Stimulated activated CD4-positive, alpha-beta T cell treated with anti-CD3 and anti-CD28 coated beads, Interleukin-15, amount 100 ng/mL, for 48 hours (primary cell): ENCODE measurements at places on chromosomes 12 and 14.

DNA sequence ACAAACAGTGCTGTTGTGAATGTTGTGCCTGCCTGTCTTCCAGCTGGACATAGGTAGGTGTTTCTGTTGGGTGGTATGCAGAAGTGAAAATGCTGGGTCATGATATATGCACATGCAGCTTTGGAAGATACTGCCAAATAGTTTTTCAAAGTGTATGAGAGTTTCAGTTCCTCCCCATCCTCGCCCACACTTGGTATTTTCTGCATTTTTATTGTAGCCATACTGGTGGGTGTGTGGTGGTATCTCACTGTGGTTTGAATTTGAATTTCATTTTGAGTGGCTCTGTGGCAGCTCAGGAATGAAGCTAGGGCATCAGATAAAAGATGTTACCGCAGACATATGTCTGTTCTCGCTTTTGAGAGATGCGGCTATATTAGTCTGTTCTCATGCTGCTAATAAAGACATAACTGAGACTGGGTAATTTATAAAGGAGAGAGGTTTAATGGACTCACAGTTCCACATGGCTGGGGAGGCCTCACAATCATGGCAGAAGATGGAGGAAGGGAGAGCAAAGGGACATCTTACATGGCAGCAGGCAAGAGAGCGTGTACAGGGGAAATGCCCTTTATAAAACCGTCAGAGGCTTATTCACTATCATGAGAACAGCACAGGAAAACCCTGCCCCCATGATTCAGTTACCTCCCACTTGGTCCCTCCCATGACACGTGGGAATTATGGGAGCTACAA is 183.1 kb downstream of the CAND1 start:
- DNase-seq = no peak

GRCh38 chr12:12723681-12724420 is 6.7 kb downstream of the CDKN1B start:
- peak; percentile 27 for DNase-seq

DNA sequence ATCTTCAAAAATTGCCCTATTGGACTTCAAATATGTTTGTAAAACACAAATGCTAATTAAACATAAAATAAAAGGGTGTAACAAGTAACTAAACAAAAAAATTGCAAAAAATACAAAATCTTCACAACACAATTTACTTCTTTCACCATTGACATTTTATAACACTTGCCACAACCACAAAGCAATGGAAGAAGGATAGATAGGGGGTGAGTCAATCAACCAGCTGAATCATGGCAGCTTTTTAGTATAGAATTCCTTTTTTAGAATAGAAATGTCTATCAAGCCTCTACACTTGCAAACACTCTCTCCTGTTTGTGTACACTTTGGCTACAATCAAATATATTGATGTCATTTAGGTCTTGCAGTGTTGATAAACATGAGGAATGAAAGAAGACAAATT is 232.7 kb downstream of the SLC16A7 start:
- no peak for DNase-seq

DNA sequence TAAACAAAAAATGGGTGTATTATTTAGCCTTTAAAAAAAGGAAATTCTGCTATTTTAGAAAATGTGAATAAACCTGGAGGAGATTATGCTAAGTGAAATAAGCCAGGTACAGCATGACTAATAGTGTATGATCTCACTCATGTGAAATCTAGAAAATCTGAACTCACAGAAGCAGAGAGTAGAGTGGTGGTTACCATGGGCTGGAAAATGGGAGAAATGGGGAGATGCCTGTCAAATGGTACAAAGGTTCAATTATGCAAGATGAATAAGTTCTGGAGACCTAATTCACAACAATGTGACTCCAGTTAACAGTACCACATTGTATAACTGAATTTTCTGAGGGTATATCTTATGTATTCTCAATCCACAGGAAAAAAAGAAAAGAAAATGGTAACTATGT is 17.4 kb upstream of the LEMD3 start:
- DNase-seq = no peak

DNA sequence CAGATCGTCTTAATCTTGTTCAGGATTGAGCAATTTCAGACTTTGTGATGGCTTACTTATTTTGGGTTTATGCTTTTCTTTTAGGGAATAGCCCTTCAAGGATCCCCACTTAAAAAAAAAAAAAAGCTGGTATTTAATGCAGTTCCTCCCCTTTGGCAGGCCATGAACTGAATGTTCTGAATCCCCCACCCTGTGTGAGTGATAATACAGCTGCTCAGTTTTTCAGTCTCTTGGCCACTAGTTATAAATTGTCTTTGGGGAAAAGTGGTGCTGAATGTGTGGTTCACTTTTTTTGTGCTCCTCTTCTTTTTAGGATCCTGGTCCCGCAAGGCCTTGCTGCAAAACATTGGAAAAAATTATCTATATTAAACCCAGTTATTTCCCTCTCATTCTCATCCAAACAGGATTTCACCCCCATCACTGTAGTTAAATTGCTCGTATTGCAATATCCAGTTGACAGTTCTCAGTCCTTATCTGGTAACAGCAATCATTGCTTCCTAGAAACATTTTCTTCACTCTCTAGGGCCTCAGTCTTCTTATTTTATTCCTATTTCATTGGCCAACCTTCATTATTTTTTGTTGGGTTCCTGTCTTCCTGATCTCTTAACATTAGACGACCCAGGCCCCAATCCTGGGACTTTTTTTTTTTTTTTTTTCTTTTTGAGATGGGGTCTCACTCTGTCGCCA is 73.1 kb upstream of the PAWR start:
- DNase-seq = no peak

DNA sequence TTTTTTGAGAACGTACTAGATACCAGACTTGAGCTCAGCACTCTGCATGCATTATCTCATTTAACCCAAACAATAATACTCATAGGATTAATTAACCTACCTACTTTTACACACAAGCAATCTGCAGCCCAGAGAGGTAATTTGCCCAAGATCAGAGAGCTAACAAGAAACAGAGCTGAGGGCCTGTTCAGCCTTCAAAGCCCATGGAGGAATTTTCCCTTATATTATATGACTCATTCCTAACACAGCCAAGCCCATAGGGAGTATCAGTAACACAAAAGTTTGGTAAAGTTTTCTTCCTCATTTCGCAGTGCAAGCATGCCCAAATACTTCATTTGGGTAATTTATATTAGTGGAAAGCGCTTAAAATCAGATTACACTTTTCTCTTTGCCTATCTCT is 94.7 kb downstream of the GALC start:
- DNase-seq = no peak

DNA sequence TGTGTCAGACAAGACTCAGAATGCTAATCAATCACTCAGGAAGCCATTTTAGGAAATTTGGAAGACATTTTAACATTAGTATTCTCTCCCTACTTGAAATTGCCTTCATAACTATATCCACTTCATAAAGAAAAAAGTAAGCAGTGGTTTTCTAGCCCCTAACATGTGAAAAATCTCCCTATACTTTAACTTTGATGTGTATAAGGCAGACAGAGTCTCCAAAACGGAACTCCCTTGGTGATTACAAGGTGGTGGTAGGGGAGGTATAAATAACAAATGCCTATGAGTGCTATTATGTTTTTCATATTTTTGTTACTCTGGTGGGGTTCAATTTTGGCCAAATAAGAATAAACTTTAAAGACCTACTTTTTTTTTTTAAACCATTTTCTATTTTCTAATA is 300.3 kb downstream of the BTG1 start:
- DNase-seq = no peak

GRCh38 chr12:98847242-98847641 is 202.2 kb downstream of the APAF1 start:
- no peak for DNase-seq

DNA sequence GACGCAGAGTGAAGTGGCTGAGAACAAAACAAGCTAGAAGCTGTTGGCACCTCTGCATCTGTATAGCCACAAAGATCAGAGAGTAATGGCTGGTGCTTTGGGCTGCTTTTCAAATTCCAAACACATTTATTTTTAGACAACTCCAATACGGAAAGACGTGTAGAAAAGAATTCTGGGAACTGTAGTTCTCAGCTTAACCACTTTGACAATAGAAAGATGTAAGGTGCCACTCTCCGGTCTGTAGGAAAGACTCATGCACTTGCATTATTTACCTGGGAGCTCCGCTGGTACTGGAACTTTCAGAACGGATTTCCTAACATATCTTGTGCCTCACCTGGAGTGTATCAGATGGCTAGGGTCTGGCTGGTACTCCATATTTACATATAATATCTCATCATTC is 1.8 kb upstream of the OR4K2 start:
- no peak for DNase-seq

- DNase-seq = no peak
Observed at GRCh38 chr14:69079188-69079742, 73.7 kb downstream of the DCAF5 start.

- no peak for DNase-seq
Observed at GRCh38 chr14:28375295-28375694, 391.3 kb upstream of the FOXG1 start.

DNA sequence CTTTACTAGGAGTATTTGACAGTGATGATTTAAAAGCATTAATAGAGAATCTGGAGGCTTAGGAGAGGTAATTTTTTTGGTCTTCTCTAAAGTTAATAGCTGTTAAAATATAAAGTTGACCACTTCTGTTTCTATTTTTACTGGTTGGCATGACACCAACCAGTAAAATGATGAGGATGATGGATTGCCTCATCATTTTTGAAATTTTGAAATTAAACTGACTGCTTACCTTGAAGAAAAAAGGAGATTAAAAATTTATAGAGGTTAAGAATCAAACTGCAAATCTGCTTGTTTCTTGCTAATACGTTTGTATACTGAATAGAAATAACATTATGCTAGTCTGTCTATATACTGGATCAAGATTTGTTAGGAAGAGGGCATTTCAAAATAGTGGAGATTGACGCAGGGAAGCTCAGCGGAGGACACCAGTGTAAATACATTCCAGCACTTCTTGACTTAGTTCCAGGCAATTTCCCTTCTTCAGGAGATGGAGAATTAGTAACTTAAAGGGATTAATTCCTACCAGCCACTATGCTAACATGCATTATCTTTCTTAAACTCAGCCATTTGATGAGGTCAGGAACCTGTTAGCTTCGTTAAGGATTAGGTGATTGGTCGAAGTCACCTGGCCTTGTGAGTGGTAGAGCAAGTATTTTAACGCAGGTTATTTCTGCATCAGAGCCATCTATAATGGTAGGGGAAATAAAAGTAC is 3.6 kb downstream of the EID3 start:
- no peak for DNase-seq

DNA sequence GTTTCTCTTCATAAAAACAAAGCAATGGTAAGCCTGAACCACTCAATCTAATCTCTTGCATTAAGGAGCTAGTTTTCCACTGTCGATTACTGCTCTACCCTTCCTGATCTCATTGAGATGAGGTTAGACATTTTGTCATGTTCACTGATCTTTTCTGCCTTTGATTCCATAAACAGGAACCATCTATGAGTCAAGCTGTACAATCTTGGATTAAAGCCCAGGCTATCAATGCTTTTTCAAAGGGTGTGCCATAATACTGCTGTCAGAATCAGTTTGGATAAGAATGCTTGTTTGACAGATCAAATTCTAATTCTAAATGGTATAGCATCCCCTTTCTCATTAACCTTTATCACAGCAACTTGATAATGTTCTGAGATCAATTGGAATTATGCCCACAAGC is 16.1 kb downstream of the GRIP1 start:
- DNase-seq = no peak

DNA sequence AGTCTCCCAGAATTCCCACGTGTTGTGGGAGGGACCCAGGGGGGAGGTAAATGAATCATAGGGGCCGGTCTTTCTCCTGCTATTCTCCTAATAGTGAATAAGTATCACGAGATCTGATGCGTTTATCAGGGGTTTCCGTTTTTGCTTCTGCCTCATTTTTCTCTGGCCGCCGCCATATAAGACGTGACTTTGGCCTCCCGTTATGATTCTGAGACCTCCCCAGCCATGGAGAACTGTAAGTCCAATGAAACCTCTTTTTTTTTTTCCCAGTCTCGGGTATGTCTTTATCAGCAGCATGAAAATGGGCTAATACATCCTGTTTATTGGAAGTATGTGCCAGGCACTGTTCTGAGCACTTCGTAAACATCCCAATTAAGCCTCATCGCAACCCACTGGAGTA is 788 bp downstream of the KRT72 start:
- no peak for DNase-seq

GRCh38 chr12:48070731-48071130 is 35.1 kb downstream of the SENP1 start:
- DNase-seq = no peak

DNA sequence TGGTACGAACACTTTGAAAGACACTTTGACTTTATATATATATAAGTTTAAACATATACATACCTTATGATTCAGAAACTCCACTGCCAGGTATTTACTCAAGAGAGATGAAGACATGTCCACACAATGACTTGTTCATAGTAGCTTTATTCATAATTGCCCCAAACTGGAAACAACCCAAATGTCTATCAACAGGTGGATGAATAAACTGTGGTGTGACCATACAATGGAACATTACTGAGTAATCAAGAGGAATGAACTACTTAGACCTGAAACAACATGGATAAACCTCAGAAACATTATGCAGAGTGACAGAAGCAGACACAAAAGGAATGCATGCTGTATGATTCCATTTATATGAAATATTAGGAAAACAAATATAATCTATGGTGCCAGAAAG is 71.1 kb downstream of the PPP1R36 start:
- DNase-seq = no peak

GRCh38 chr14:99744199-99744872 is 48.9 kb upstream of the EML1 start:
- no peak for DNase-seq

DNA sequence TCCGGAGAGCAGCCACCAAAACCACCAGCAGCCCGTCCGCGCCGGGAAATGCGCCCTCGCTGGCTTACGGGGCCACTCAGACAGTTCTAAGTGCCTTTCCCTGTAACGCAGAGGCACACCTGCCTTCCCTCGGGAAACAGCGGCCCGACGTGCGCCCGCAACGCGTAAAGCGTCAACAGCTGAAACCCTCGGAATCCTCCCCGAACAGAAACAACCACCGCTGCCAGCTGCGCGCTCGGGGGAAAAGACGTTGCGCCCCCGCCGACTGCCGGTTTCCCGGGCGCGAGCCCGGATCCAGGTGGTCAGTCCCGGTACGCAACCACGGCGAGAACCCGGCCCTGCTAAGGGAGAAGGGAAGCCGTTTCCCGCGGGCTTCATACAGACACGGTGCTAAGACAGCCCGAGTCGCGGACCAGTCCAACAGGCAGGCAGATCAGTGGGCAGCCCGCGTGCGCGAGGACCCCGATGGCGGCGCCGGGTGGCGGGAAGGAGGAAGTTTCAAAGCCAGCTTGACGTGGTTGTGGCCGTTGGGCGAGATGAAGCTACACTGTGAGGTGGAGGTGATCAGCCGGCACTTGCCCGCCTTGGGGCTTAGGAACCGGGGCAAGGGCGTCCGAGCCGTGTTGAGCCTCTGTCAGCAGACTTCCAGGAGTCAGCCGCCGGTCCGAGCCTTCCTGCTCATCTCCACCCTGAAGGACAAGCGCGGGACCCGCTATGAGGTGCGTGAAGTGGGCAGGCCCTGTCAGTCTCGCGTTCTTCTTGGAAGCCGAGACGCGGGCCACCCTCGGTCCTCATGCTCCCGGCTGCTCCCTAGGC is at the start of gene LRR1:
Gene LRR1 (plus strand): TSS at position 456 of the 816 bp plus-strand sequence. CDS start 81 bp downstream, at position 537.
- peak; percentile 67 for DNase-seq

GRCh38 chr14:95464514-95464913 is 51.9 kb downstream of the SYNE3 start:
- no peak for DNase-seq
